GDM1 (cell line): ENCODE measurements at places on chromosomes 4 and X.

GRCh38 chr4:88138561-88138960 is 19.9 kb downstream of the ABCG2 start:
- no peak for DNase-seq

GRCh38 chr4:122749704-122750454 is 17.4 kb downstream of the BBS12 start:
- no peak for DNase-seq

DNA sequence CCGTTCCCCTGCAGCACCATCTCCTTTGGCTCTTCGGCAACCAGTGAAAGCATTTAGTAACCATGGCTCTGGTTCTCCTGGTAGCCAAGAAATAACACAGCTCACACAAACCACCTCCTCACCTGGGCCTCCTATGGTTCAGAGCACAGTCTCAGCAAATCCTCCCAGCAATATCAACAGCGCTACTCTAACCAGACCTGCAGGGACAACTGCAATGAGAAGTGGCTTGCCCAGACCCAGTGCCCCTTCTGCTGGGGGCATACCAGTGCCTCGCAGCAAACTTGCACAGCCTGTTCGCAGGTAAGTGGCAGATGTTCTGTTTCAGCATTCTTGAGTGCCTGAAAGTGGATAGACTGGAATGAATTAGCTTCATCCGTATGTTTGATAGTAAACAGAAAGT is 63.0 kb upstream of the SLC10A4 start:
- DNase-seq: no peak

GRCh38 chrX:43493756-43494155 is 162.3 kb upstream of the MAOA start:
- DNase-seq: no peak

DNA sequence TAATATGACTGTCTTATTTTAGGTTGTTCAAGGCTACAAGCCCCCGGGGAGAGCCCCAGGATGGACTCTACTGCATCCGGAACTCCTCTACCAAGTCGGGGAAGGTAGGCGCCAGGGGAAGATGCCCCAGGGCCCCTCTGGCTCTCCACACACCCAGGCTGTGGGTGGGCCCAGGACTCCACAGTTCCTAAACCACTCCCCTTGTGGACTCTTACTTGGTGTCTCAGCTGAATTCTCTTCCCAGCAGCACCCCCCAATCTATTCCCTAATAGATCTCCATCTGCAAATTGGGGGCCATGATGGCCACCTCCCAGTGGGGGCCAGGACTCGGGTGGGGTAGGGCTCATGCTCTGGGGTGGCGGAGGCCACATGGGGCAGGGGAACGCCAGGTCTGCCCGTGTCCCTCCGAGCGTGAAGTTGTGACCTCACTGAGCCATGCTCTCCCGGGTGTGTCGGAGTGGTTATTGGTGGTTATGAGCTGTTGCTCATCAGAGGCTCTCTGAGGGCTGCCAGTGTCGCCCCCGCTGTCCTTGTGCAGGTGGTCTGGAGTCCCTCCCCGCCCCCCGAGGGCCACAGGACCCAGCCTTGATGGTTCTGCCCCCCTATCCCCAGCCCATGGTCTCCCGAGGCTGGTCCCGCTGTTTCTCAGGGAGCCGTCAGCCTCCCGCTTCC is 11.2 kb upstream of the ADD1 start:
- no peak for DNase-seq

DNA sequence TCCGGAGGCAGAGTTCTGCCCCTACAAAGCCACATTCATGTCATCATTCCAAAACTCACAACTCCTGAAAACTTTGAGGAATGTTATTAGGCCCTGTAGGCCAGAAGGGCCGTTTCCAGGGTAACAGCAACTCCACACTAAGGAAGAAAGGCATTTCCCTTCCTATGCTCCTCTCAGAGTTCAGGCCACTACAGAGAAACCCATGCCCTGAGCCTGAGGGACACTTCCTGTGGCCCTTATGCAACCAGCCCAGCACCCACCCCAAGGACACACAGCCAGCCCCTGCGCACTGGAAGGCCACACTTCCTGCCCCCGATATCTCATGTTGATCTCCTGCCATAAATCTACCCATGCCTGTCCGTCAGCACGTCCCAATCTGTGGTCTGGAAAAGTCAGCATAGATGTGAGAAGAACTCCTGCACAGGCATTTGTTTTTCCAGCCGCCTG is 289.3 kb downstream of the BCOR start:
- no peak for DNase-seq

GRCh38 chr4:133856731-133857355 is 344.7 kb downstream of the PABPC4L start:
- no peak for DNase-seq

GRCh38 chr4:168453146-168453545 is 27.1 kb downstream of the DDX60L start:
- DNase-seq: no peak

GRCh38 chrX:1609762-1610161 is 5.1 kb upstream of the ASMT start:
- DNase-seq: no peak

GRCh38 chr4:22473268-22473667 is 42.6 kb downstream of the ADGRA3 start:
- DNase-seq: no peak

DNA sequence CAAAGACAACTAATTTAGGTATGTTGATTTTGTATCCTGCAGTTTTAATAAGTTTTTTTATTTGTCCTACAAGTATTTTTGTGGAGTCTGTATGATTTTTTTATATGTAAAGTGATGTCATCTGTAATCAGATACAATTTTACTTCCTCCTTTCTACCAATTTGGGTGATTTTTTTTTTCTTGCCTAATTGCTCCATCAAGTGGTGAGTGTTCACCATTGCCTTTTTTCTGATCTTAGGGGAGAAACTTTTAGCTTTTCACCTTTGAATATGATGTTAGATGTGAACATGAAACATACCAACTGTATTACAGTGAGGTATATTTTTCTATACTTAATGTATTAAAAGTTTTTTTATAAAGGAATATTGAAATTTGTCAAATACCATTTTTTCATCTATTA is 362.3 kb downstream of the PABPC4L start:
- DNase-seq: no peak

DNA sequence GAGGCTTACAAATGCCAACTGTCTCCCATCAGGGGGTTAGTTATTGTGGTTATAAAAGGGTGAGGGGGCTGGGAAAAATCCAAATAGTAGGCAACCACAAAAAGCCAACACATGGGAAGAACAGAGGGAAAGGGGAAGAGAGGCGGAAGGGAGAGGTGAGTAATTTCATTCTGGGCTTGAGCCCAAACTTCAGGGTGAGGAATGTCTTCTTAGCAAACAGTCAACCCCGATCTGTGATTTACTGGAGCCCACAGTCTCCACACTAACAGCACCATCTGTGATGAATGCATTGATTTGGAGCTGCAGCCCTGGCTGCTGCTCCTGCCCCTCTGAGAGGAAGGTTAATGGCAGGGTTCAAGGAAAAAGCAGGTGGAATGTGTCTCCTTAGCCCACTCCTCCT is 162.2 kb upstream of the GPR101 start:
- no peak for DNase-seq

DNA sequence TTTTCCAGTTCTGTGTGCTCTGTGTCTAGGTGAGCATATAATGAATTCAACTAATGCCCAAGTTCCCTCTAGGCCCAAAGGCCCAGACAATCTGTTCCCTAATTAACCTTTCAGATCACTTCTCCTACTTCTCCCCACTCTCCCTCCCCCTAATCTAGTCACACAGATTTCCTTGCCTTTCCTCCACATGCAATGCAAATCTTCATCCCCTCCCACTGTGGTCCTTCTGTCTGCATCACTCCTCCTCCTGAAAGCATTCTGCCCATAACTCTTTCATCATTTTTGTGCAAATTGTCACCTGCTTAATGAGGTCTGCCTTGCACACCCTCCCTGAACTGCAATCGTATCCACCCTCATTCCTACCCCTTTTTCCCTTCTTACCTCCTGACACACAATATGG is 346.6 kb downstream of the FBXO8 start:
- no peak for DNase-seq

- DNase-seq: no peak
These were observed 49.5 kb downstream of the CD99L2 start for GRCh38 chrX:150848914-150849365.

DNA sequence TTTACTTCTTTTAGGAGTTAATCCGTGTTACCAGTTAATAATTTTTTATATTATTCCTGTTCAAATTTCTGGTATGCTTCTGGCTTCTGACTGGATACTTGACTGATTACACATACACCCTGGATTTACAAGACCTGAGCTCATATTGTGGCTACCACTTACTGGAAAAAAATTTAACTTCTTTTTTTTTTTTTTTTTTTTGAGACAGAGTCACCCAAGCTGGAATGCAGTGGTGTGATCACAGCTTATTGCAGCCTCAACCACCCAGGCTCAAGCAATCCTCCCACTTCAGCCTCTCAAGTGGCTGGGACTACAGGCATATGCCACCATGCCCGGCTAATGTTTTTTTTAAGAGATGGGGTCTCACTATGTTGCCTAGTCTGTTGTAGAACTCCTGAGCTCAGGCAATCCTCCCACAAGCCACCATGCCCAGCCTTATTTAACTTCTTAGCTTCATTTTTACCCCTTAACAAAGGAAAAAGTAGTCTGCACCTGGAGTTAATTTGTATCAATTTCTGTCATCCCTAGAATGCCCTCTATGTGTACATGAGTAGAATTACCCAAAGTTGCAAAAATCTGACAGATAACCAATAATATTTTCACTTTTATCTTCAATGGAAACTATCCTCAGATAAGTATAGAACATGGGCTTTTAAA is 50.3 kb downstream of the TMEM165 start:
- no peak for DNase-seq

DNA sequence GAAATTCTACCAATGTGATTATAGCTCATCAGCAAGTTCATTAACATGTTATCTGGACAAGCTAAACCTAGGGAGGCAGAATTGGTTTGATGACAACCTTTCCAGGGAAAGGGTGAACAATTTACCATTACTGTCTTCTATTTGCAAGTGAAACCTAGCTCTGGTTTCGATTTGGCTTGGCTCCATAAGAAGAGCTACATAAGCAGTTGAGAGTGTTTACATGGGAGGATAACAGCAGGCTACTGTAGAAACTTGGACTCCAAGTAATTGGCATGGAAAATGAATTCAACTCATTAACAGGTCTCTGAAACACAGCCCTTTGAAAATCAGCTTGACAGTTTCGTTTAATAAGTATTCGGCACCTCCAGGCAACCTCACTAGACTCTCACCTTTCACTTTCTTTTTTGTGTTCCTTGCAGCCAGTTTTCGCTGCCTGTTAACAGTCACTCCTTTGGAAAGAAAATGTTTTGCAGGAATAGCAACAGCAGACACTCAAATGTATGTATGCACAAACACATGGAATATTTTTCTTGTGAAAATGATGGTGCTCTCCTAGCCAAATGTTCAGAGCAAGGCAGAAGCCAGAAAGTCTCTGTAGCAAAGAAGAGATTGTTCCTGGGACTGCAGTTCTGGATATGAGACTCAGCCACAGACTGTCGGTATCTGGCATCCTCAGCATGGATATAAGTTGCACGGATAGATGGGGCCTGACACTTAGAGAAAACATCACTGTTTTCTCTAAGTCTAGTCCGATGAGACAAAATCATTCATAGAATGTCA is 27.5 kb downstream of the POU3F4 start:
- DNase-seq: no peak
